Kidney (tissue), 22 donors: ENCODE measurements at places on chromosomes 3 and 15. TPM values are rescaled to one million over a fixed set of nuclear protein-coding genes. Genes with fewer than 3 reads are reported as not detected.

The CEP63 gene
- total RNA-seq: 19.6 TPM

DNA sequence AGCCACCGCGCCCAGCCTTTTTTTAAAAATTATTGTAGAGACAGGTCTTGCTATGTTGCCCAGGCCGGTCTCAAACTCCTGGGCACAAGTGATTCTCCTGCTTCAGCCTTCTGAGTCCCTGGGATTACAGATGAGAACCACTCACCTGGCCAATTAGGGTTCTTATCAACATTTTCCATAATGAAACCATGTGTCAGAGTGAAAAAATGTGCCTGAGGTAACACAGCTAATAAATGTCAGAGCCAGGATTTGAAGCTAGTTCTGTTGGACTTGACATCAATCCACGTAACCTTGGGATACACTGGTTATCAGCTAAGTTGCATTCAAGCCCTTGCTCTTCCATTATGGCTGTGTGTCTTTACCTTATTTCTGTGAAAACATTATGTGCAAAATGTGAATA is 29.1 kb downstream of the CHST14 start:
- no peaks in the 10 kb centered on the region for H3K27me3 ChIP-seq
- H3K4me3 ChIP-seq: no peak overlapping the region
- no peak overlapping the region for H3K27ac ChIP-seq
- no peaks in the 10 kb centered on the region for H3K36me3 ChIP-seq
- no peaks in the 10 kb centered on the region for H3K4me1 ChIP-seq

DNA sequence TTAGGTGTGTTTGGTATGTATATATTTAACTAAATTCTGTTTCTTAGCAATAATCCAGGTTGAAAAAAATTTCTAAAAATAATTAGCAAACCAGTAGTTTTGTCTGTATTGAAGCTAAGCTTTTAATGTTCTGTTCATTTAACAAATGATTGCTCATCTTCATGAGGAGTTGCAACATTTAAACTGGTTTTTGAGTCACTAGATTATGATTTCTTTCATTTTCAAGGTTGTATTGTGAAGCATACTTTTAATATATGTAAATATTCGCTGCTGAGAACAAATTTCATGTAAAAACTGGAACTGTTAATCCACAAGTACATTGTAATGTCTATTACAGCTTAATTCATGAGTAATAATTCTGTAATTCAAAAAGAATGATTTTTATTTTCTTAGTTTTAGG is 192.7 kb downstream of the MBNL1 start:
- no peaks in the 10 kb centered on the region for H3K4me1 ChIP-seq
- DNase-seq: no peak

- no peak overlapping the region for H3K4me3 ChIP-seq
- DNase-seq: no peak
- no peaks in the 10 kb centered on the region for H3K36me3 ChIP-seq
- H3K4me1 ChIP-seq: no peaks in the 10 kb centered on the region
Measured at GRCh38 chr3:68874551-68875348, 57.6 kb downstream of the TAFA4 start.

GRCh38 chr3:13556207-13556606 is 7.3 kb downstream of the FBLN2 start:
- no peaks in the 10 kb centered on the region for H3K4me1 ChIP-seq
- no peak overlapping the region for H3K4me3 ChIP-seq
- no peak overlapping the region for H3K27ac ChIP-seq
- H3K36me3 ChIP-seq: no peaks in the 10 kb centered on the region
- no peaks in the 10 kb centered on the region for H3K27me3 ChIP-seq
